ENCODE measurements at places on chromosomes 2 and 18. TPM values are rescaled to one million over a fixed set of nuclear protein-coding genes. Genes with fewer than 3 reads are reported as not detected.
A peak's percentile ranks its signal among the peaks of the same experiment; 100 is the strongest.

Gene RNF144A
- total RNA-seq: 3.2 TPM

GRCh38 chr2:214450118-214450894 lies 39.5 kb downstream of the VWC2L start:
- no peak for DNase-seq

Gene SULT1C4
- 1.7 TPM for total RNA-seq

DNA sequence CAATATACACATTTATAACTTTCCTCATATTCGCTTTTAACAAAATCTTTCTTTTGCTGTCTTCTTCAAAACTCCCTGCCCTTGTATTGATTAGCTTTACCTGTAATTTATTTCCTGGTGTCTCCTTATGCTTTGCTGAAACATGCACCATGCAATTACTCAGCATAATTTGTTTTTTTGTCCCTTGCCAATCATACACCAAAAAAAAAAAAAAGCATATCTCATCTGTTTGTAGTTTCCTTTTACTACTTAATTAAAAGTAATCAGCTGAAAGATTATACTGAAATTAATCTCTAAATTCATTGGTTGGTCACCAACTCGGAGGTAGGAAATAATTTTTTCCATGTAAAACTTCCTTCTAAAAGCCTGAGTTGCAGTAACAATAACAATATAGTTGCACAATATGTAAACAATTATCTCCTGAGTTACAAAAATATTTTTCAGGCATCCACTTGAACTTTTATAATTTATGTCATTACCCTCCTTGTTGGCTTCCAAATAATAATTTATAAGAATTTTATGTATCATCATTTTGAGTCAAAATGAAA lies 53.0 kb upstream of the ROCK1 start:
- DNase-seq: no peak

DNA sequence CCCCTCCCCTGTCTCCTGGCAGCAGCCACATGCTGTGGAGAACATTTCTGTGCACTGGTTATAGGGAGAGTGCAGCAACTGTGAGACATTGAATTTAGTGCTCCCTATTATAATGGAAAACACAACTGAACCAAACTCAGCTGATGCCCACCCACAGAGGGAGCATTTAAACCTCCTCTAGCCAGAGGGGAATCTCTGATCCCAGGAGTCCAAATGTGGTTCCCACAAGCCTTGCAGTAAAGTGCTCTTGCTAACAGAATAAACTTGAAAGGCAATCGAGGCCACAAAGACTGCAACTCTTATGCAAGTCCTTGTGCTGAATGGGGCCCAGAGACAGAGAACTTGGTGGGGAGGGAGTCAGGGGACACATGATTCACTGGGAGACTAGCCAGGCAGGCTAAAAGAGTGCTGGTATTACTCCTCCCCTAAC lies 638.8 kb upstream of the VRK2 start:
- no peak for DNase-seq

DNA sequence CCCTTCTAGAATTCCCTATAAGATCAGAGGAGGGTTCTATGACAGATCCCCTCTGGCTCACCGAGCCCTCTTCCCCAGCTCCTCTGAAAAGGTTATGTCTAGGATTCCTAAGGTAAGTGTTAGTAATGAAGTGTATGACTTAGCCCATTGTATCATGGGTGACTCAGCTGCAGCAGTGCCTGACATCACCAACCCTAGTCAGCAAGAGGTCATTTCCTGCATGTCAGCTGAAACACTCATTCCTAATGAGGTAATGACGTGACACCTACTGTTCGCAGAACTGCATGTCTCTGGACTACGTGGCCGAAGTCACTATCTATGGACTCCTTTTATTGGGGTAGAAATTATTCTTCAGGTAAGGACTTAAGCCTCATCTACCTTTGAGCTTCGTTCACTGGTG lies 196.1 kb upstream of the MYT1L start:
- DNase-seq: no peak

DNA sequence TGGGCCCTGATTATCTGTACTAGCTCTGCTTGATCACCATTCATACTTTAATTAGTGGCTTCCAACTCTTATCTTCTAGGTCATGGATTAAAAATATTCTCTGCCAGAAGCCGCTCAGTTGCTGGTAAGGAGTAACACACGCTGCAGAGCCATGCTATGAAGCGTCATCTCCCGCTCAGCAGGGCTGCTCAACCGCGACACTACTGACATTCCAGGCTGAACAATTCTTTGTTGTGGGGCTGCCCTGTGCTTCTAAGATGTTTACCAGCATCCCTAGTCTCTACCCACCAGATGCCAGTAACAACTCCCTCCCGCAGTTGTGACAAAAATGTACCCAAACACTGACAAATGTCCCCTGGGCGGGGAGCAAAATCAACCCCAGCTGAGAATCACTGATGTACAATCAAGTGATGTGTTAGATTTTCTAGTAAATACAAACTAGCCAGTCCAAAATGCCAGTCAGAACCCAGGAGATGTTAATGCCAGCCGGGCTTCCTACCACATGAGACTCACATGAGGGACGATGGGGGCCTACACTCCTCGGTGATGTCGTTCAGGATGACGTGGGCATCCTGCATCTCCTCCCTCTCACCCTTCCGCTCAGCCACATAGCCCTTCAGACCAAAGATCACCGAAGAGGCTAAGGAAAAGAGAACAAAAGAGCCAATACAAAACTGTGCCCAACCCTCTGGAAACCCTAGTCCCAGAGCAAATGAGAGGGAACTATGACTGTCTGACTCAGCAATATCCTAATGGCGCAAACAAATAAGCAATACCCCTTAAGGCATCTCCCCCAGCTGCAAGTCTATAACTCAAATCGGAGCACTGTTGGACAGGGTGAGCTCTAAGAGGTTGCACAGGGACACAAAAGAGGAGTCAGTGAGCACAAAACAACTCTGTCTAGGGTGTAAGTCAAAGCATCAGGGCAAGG lies 15.6 kb downstream of the ILKAP start:
- no peak for DNase-seq

DNA sequence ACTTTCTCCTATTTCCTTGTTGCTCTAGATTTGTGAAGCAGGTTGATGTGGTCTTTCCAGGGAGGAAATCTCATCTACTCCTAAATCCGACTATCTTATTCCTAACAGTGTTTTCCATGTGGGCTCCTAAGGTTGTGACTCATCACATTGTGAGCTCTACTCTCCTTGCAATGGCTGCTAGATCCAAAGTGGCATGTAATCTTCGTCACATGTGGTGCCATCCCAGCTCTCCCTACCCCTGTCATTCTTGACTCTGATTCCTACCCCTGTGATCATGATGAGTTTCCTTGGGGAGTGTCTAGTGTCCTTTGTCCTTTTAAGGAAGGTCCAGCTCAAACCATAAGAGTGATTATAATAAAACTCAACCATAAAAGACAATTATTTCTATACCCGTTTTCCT lies 47.3 kb upstream of the GULP1 start:
- no peak for DNase-seq

DNA sequence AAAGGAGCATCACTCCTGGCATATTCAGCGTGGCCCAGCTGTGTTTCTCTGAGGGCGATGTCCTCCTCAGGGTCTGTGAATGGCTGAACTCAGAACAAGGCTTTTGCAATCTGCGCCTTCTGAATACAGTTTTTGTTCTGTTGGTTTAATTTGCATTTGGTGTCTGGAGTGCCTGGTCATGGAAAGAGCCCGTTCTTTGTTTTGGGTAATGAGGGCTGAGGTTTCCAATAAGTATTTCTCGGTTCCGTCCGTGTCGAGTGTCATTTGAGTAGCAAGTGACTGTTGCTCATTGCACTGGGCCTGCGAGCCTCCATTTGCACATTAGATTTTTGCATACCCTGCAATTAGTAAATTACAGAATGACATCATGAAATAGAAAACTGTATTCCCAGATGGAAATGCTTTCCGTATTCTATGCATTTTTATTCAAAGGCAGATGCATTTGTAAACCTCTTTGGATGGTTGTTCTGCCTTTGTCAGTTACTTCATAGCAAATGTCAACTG lies 57.3 kb downstream of the NEDD4L start:
- no peak for DNase-seq

Gene CERKL
- total RNA-seq: not detected

GRCh38 chr18:46542545-46542944 lies 114.5 kb downstream of the LOXHD1 start:
- DNase-seq: no peak

DNA sequence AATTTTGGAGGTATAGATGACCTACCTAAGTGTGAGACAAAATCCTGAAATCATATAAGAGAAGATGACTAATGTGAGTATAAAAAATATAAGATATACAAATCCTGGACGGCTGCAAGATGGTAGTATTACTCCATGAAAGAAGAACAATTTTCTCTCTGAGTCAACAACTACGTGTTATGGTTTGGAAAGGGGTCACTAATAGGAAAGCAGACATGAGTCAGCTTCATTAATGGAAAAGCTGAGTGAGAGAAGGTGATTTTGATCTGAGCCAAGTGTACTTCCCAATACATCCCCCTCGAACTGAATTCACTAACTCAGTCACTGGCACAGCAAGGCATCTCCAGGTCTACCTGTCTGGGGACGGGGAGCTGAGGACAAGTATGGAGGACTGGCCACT lies 20.1 kb upstream of the SELENOI start:
- DNase-seq: no peak

DNA sequence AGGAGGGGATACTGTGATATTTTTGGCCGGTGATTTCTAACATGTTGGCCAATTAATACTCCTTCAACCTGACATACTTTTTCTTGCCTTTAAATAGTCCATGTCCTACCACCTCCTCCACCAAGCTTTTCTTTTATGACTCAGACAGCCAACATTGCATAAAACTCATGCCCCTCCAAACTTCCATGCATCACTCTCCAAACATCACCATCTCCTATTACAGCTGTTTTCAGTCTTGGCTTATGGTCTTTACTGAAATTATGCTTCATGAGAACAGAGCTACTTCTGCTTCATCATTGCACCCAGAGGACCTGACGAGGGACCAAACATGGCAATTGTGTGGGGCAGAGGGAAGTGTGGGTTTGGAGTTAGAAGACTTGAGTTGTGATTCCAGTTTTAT lies 305.4 kb downstream of the LPIN1 start:
- no peak for DNase-seq

DNA sequence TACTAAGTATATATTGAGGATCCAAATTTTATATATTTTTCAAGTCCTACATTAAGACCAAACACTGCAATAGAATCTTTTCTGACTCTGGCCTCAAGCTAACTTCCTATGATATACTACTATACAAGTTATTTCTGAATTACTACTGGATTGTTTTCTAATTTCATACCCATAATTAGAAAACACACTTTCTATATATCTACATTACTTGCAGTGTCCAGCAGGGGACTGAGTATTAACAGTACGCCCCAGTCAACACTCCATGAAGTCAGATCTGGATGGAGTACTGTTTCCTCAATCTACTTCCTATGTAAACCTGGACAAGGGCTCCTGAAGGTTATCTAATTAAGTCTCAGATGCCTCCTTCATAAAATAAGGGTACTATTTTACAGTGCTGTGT lies 26.5 kb downstream of the RMP24 start:
- DNase-seq: no peak

DNA sequence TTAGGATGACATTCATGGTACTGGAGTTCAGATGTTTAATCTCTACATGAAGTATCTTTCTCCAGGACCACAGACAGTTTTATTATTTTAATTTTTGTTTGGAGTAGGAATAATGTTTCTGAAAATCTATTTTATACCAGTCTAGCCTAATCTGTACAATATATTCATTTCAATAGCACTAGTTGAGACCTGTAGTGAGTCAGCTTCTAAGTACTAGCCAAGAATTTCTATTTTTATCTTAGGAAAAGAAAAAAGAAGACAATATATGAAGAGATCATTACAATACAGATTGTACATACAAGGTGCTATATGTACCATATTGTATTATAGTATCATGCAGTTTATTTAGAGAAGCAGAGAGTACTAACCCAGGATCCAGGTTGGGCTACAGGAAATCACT lies 826.9 kb upstream of the PIK3C3 start:
- no peak for DNase-seq

Gene LYPD6B
- total RNA-seq: not detected

GRCh38 chr2:172311921-172312345 lies 115.5 kb upstream of the ITGA6 start:
- DNase-seq: no peak

DNA sequence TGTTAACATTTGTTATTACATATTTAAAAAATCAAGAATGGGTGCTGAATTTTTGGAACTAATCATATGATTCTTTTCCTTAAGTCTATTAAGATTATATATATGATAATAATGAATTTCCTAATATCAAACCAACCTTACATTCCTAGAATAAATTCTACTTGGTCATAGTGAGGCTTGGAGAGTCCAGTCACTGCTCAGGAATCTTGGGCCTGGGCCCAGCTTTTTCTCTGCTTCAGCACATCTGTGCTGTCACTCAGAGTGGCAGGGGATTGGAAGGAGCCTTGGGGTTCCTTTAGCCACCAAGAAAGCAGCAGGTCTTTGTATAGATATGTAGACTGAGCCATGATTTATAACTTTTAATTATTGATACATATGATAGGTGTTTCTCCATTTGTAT lies 19.9 kb upstream of the ZAP70 start:
- peak; percentile 6 for DNase-seq

Gene LRRTM1
- total RNA-seq: not detected

Gene FBLN7
- 5.1 TPM for total RNA-seq

Gene ANKRD62
- not detected for total RNA-seq

- no peak for DNase-seq
These were observed 246.6 kb upstream of the REG3G start for GRCh38 chr2:78778756-78779510.

Gene SP9
- not detected for total RNA-seq

Gene RELCH
- 11.1 TPM for total RNA-seq

DNA sequence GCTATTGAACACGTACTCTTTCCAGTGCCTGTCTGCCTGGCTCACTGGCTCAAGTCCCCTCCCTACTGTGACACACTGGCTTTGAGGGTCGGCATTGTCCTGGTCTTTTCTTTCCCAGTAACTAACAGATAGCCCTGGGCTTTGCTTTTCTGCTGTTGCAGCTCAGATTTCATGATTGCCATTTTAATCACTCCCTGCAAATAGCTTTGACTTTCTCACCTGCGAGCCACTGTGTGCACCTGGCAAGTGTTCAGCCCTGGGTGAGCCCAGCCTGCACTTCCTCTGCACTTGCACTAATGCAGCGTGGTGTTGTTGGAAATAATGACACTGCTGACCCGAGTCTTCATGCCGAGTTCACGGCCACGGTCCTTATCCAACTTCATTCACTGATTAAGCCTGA lies 52.9 kb downstream of the DCDC2C start:
- DNase-seq: no peak

DNA sequence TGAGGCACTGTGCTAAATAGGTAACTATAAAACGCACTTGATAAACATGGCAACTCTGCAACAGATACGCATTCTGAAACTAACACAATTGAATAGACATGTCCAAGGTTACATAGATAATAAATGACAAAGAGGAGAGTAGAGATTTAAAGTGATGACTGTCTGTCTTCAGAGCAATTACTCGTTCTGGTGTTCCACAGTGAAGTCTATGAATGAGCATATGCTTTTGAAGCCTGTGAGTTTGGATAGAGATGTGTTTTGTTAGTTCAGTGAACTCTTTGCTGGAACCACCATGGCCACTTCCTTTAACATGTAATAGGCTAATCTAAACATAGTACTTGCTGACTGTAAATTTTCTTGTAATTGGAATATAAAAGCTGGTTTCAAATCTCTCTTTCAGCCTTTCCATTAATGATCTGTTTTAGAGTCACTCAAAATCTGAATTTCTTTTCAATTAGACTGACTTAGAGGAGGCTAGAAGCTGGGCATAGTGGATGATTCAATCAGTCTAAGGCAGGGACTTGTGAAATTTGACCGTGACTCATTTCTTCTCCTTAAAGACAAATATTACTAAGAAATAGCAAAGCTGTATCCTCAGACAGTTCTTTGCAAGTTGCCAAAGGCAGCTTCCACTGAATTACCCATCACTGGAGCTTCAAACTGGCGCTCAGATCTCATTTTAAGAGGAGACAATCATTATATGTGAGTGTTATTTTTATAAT lies 1130.1 kb upstream of the CELF4 start:
- DNase-seq: no peak

Gene GREB1L
- 4.3 TPM for total RNA-seq
